Cortex of kidney (tissue), 1 donor: ENCODE measurements at places on chromosomes 6 and 20.

- no peak for DNase-seq
Measured at GRCh38 chr6:156645097-156645496, 132.1 kb upstream of the ARID1B start.

GRCh38 chr6:157407646-157408045, 26.7 kb downstream of the ZDHHC14 start:
- DNase-seq = no peak

DNA sequence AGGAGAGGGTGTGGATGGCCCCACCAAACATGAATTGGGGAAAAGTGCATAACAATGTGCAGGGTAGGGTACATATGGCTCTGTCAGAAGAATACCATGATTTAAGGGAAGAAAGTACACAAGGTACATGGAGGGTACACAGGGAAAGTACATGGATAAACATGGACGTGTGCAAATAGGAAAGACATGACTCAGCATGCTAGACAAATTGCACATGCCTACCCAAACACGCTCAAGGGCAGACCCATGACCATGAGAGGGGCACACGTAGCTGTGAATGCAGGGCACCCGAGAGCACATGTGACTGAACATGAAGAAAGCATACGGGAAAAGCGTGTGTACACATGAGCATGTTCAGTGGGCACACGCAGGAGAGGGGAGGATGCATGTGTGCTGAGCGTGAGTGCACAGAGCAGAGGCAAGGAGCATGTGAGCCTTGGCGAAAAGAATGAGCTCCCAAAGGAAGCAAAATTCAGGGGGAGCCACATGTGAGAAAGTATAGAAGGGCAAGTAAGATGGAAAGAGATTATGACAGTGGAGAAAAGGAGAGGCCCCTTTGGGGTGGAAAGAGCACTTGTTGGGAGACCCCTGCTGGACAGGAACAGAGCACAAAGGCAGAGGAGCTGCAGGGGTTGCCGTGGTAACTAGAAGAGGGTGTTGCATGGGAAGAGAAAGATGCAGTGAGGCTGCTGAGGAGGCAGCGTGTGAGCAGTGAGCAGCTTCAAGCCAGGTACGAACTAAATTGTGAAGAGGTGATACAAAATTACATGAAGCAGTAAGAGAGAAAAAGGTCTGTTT, 17.8 kb downstream of the OR2H2 start:
- DNase-seq = no peak

GRCh38 chr6:52422156-52422555, 2.0 kb downstream of the EFHC1 start:
- DNase-seq = no peak

DNA sequence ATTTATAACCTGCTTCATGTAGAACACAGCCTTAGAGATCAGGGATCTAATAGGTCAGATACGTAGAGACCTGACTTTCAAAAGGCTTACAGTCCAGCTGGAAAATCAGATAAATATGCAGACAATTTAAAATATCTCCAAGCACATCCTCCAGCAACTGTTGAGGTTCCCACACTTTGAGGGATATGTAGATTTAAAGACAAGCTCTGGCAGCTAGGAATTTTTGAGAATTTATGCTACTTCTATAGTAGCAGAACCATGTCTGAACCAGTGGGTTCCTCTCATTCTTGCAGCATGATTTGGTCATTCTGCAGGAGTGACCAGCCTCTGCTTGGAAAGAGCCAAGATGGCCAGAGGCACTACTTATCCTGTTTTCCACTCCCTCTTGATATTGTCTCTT, 60.5 kb downstream of the CYB5R4 start:
- DNase-seq = no peak

DNA sequence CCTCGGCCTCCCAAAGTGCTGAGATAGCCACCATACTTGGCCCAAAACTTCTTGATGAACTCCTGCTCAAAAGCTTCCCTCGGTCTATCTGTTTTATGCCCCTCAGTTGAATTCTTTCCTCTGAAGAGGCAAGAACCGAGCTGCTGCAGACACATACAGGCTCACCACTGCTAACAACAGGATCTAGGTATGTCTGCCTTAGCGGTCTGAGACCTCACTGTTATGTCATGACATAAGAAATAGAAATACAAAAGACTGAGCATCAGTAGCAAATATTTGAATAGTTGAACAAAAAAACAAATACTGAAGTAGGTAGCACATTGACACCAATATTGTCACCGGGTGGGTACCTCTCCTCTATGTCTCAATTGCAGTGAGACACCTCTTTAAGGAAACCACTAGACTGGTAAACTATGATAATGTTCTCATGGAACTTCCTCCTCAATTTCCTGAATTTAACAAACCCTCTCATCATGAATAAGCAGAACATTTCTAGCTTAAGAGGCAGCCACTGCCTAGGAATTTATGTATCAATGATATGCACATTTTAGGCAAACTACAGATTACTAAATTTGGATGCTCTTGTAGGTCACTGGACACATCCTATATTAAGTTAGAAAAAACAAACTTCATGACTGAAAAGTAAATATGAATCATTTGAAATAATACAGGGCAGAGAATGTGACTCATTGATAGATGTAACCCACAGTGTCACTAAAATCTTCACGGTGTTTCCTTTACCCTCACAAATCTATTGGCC, 9.4 kb upstream of the STXBP5 start:
- DNase-seq = no peak

DNA sequence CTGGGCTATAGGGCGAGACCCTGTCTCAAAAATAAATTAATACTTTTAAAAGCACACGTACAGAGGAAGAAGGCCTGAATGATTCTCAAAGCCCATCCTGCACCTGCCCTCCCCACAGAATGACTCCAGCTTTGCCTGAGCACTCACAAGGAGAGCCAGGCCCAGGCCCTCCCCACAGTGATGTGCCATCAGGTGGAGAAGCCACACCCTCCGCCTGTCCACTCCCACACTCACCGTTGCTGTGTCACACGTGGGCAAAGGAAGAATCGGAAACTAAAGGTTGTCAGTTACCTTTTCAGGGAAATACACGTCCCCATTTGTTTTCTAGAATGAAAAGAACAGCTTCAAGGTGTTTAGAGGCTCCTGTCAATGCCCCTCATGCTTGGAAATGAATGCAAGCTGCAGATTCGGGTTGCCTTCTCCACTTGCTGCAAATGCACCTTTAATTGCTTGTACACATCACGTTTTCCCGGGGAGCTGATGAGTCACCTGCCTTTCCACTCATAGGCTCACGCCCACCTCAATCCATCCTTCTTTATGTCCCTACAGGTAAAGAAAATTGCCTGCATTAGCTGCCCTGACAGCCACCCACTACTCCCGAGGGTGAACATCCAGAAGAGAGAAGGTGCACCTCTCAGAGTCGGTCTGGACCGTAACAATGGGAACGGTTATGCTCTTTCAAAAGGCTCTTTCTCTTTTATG, 45.5 kb upstream of the AFDN start:
- DNase-seq = no peak

DNA sequence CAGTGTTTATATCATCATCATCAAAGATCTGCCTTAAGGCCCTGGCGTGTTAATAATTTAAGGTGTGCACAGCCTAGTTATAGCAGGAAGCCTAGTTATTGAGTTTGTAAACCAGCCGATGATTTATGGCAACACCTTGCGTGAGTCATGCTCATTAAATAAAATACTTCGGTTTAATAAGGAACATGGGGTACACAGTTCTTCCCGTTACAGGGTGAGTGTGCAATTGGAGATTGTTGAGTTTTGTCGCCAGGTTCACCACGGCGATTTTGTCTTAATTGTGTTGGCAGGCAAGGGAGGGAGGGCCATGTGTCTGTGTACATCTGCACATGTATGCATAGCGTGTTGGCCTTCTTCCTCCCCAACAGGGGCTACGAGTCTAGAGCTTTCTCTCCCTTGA, 104.0 kb downstream of the TFAP2A start:
- no peak for DNase-seq

DNA sequence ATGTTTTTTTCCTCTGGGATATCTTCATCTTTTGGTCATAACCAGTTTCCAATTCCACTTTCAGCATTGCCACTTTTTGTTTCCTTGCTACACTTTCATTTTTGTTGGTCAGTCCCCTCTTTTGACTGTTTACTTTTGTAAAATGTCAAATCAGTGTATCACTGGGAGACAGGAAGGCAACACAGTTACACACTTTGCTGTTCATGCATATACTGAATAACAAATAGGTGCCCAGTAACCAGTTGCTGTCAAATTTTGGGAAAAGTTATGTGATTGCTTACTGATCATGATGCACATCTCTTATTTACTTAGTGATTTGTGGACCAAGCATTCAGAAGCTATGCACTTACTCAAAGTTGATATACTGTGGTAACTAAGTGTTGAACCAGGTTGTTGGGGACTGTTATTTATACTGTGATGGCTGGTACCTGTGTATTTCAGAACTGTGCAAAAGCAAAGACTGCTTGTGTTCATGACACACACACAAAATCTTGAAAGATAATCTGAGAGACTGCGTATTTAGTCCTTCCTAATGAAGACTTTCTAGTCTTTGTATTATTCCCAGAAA, 41.0 kb downstream of the ZNF292 start:
- DNase-seq = no peak

DNA sequence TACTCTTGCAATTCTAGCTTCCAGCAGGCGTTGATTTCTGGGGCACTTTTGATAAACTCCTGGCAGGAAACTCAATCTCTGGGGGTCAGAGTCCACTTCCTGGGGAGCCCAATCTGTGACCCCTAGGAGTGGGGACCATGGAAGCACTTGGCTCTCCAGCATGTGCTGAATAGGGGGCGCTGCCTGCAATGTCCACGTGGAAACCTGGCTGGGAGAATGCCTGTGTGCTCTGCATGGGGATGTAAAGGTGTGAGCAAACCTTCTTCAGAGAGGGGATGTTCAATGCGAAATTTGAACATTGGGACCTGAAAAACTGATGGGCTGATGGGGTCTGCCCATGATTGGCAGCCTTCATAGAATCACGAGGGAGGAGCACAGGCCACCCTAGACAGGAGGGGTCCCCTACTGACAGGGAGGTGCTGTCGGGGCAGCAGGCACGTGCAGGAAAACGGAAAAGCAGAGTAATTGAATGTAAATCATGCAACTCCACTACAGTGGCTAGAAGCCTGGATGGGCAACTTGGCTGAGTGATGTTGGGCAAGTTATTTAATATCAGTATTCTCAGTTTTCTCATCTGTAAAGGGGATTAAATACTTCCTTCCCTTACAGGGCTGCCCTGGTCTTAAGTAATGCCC, 47.8 kb downstream of the CEP43 start:
- no peak for DNase-seq

DNA sequence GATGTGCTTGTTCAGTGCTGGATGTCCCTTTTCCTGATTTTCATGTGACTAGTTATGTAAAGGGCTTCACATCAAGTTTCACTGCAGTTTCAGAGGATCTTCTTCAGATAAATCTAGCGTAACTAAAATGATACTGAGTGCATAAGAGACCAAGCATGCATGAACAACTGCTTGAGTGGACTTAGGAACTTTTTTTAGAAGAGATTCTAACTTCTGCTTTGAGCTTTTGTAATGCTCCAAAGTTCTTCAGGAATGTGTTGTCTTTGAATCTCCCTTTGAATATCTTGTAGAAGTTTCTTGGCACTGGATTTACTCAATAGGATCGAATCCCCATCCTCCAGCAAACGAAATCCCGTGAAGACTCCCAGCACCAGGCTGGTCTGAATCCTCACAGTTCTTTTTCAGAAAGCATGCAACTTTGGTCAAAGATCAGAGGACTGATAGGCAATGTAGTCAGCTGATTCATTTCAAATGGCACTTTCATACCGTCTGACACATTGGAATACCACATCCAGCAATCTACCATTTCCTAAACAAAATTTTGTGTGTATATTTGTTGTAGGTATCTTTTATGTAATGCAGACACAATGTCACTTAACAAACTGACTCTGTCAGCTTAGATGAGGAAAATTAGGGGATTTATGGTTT, 33.2 kb downstream of the ENPP1 start:
- no peak for DNase-seq

- DNase-seq = no peak
Measured at GRCh38 chr6:155340464-155341129, 26.3 kb upstream of the TFB1M start.

DNA sequence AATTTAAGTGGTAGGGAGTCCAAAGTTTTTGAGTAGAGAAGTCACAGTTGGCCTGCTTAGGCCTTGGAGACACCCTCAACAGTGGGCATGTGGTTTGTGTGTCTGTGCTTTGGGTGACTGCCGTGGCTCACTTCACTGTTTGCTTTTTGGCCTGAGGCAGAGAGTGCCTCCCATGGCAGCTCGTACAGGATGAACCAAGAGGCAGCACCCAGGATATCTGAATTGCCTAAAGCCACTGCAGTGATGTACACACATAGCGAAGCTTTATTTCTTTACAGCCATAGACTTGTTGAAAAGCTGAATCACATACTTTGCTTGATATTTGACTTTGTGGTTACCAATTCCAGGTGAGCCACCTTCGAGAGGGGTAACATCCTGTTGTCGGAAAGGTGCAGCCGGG, 21.6 kb downstream of the RREB1 start:
- DNase-seq = no peak

GRCh38 chr6:56148488-56149186, 98.7 kb downstream of the COL21A1 start:
- DNase-seq = no peak

DNA sequence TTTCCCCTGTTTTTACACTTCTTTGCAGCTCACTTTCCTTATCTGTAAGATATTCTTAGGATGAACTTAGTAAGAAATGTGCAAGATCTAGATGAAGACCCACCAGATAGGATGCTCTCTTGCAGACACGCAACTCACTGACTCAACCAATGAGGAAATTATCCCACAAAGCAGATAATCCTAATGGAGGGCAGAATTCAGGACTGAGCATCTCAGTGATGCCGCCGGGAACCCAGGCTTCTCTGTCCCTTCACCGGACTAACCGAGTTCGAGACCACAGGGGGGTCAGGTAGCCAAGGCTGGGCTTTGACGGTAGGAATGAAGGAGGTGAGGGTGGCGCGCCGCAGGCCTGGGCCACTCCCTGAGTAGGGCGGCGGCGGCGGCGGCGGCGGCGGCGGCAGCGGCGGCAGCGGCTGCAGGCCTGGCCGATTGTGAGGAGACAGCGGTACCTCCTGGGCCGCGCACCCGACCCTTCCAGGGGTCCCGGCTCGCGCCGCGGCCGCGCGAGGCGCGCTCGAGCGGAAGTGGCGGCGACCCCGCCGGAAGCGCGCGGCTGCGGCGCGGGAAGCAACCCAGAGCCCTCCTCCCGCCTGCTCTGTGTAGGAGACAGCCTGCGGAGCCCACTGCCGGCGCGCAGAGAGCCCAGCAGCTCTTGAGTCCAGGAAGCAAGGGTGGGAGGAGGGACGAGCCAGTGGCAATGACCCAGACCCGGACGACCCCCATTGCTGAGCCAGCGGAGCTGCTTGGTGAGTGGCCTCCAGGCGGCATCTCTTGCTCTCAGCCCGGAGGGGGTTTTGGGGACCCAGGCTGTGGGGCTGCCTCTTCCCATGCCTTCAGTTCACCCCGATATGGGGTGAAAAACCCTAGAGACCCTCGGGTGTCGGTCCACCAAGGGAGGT, at the start of gene KHDC1:
TSS of gene KHDC1 (minus strand) at position 526 of the 899 bp plus-strand sequence. CDS start 20,679 bp downstream, outside the sequence.
- DNase-seq = no peak

DNA sequence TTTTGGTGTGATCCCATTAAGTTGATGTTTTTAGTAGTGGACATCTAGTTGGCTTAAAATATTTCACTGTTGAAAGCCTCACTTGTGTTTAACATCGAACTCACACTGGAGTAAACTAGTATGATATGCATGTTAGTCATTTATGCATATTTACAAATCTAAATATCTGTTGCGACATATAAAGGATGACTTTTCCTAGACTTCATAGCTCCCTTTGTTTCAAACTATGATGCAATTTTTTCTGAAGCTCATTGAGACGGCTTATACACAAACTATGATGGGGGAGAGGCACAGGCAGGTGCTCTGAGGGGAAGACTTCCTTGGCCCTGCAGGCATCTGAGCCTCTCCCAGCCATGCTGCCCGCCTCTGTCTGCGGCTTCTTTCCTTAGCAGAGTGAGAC, 11.8 kb upstream of the FOXC1 start:
- DNase-seq = no peak

- DNase-seq = no peak
Measured at GRCh38 chr20:53162251-53162835, 190.2 kb downstream of the TSHZ2 start.
